NCI-H1105 treated with DMSO at 0.1 percent for 48 hours (cell line): ENCODE measurements at places on chromosomes 11 and 22.

DNA sequence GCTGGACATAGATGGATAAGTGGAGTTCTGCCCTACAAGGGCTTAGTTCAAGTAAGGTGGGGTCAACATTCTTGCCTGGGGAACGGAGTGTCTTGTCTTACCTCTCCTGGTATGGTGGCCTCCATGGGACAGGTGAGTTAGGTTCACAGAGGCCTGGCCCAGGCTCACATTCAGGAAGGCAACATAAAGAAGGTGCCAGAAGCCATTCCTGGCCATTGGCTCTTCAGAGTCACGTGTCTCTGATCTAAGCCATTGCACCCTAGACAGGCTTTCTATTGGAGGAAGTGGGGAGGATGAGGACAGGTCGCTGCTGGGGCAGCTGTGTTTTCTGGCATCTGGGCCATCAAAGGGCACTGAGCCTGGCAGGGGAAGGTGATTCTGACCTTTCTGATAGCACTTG, 14.8 kb downstream of the LMO2 start:
- no peak for DNase-seq

GRCh38 chr11:132278801-132279574, 908.6 kb downstream of the NTM start:
- DNase-seq = peak; percentile 58

DNA sequence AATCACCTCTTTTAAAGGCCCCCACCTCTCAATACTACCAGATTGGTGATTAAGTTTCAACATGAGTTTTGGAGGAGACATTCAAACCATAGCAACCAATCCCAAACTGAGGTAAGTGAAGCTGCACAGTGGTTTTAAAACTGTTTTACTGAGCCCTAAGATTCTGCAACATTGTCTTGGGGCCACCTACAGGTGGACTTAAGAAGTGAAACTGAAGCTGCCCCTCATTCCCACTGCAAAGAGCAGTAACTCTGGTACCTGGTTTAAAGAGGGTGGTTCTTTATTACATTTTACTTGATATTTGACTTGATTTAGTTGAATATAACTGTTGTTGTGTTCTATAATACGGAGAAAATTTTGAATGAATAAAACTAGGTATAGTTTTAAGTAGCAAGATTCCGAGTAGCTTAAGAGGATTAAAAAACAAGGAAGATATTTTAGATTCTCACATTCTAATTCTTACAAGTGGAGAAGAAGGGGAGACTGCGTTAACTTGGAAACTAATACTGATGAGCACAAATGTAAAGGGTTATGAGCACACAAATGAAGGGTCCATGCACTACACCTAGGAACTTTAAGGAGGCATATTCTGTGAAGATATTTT, 26.7 kb downstream of the SYT9 start:
- peak; percentile 37 for DNase-seq

DNA sequence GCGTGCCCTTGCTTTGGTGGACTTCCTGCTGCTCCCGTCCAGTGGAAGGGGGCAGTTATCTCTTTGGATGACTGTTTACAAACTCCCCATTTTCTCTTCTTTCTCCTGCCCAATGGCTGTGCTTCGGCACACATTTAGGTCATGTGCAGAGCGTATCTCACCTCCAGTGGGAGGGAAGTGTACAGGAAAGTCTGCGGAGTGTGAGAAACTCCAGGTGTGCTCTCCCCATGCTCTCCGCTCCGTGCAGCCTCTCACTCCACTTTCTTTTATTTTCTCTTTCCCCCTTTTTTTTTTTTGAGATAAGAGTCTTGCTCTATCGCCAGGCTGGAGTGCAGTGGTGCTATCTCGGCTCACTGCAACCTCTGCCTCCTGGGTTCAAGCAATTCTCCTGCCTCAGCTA, 11.9 kb upstream of the TEF start:
- DNase-seq = no peak
